Panc1 (cell line): ENCODE measurements at places on chromosomes 4 and X. TPM values are rescaled to one million over a fixed set of nuclear protein-coding genes. Genes with fewer than 3 reads are reported as not detected.

The VCX3B gene
- total RNA-seq = not detected

The CHRDL1 gene
- 0.08 TPM for total RNA-seq

The ZDHHC15 gene
- 0.05 TPM for total RNA-seq

The NUDT10 gene
- total RNA-seq = not detected

The EGFL6 gene
- total RNA-seq = not detected

The IL2RG gene
- 0.28 TPM for total RNA-seq

The MAGEC3 gene
- total RNA-seq = not detected

The TCP11X2 gene
- total RNA-seq = not detected

The SLC38A5 gene
- total RNA-seq = 1.1 TPM

DNA sequence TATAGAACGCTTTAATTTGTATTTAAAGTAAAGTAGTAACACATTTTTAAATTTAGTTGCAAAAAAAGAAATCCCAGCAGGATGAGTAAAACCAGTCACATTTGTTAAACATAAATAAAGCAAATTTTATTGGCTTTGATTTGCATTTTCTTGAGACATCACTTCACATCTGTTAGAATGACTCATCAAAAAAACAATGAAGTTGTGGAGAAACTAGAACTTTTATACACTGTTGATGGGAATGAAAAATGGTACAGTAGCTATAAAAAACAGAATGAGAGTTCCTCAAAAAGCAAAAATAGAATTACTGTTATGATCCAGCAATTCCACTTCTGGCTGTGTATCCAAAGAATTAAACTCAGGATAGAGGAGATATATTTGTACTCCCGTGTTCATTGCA, 454.0 kb upstream of the KLHL4 start:
- no peak for DNase-seq

GRCh38 chr4:10441512-10441911, 15.7 kb downstream of the ZNF518B start:
- DNase-seq = no peak

DNA sequence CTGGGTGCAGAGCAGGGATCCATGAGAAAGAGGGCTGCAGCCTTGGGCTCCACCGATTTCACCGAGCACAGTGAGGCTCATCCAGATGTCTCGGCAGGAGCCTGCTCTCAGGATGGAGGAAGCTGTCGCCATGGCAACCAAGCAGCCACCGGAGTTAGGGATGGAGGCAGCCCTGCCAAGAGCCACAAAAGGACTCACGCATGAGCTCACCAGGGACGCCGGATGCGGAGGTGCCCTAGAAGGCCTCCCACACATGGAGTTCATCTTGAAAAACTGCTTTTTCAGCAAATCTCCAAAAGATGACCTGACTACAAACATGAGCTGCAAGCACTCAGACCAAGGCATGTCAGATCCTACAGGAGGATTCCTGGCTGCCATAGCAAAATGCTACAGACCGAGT, 90.7 kb downstream of the WFS1 start:
- no peak for DNase-seq

DNA sequence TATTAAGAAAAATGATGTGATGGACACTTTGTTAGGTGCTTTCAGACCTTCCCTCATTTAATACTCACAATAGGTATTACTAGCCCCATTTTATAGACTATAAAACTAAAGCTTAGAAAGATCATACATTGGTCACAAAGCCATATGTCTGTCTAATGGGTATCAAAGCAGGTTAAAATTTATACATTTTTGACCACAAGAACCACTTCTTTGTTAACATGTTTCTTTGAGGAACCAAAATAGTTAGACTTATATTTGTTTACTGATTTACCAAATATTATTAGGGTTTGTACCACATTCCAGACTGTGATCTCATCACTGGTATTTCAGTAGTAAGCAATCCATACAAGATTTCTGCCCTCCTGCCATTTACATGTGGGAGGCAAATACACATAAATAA, 363.3 kb downstream of the NAF1 start:
- DNase-seq = no peak

GRCh38 chrX:47482065-47482511, 934 bp downstream of the ZNF41 start:
- DNase-seq = no peak

DNA sequence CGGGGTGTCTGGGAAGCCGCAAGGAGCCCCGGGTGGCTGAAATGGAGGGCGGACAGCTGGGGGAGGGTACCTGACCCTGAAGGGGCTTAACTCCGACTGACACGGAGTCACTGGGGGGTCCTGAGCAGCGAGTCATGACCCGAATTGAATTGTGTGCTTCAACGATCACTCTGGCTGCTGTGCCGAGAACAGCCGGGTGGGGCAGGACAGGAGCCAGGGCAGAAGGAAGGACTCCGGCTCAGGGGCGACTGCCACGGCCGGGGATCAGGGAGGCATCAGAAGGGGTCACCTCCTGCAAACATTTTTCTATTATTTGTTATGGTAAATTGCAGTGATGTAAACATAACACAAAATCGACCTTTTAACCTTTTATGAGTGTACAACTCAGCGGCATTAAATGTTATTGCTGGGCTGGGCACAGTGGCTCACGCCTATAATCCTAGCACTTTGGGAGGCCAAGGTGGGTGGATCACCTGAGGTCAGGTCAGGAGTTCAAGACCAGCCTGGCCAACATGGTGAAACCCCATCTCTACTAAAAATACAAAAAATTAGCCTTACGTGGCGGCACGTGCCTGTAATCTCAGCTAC, 21.6 kb downstream of the ZFYVE28 start:
- DNase-seq = no peak

GRCh38 chr4:28792917-28793597, 1927.1 kb upstream of the PCDH7 start:
- DNase-seq = no peak

GRCh38 chrX:36957425-36958328, 50.5 kb upstream of the FAM47C start:
- no peak for DNase-seq

- no peak for DNase-seq
Measured at GRCh38 chr4:143700046-143700415, 444 bp downstream of the FREM3 start.

DNA sequence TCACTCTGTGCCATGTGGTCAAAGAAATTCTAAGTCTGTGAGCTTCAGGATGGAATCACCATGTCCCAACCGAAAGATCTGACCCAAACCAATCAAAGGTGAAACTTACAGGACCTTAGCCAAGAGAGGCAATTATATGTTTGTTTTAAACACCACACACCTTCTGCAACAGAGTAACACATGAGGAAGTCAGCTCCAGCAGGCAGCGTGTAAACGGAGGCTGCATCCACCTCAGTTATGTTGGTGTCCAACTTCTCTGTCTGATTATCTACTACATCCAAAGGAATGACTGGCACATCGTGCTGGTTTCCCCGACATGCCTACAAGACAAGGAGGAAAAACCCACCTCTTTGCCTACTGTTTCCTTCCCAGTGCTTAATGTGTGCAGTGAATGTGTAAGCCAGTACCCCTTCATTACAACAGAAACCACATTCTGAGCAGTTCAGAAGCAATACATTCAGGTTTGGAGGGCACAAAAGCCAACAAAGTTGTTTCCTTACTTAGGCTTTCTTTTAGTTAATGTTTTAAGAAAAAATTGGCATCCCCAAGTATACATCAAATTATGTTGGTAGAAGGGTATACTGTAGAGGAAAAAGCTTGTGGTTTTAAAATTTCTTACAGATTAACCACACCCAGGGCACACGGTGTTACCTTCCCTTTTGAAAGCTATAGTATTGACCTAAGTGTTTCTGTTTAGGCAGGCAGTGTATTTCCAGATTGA, 12.4 kb downstream of the CASP6 start:
- DNase-seq = no peak

DNA sequence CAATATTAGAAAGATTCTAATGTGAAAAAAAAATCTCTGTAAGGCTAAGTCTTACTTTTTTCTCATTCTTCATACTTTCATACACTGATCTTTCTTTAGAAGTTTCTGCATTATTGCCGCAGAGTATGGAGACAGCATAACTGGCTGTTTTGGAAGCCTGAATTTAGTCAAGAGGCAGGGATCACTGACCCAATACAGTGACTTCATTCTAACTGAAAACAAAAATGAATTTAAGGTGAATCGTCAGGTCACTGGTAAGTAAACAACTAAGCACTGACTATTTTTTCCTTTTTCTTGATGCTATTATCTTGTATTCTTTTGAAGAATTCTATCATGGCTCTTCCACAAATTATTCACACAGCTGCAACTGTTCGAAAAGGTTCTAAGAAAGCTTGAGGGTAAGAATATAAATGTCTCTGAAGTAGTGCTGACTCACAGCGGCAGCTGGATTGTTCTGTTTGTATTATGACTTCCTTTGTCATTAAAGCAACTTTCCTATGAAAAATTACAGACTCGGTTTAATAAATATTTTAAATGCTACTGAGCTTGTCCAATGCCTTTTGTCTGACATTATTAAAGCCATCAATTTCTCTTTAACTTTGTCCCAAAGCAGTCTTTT, 609.3 kb downstream of the FSTL5 start:
- peak; percentile 35 for DNase-seq

GRCh38 chrX:134908356-134908755, 82.4 kb upstream of the SMIM10 start:
- DNase-seq = no peak

DNA sequence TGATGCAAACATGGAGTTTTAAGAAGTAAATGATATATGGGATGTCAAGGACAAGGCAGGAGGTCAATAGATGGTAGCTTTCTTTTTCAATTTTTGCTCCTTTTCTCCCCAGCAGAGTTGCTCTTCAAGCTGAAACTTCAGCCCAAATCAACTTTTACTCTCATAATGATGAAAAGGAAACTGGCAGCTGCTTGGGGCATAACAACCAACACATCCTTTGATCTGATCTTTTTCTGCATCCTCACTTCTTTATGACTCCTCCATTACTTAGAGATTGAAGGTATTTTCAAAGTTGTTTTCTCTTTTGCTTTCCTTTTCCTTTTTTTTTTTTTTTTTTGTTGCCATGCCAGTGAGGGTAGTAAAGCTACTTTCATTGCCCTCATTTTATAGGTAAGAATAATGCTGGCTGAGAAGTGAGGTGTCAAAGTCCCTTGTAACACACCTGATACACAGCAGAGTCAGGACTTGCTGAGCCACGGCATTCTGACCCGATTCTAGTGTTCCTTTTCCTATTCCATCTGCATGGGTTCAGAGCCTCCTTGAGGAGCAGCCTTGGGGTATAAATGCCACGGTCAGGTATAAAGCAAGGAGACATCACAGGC, 26.9 kb downstream of the SLC2A9 start:
- no peak for DNase-seq

DNA sequence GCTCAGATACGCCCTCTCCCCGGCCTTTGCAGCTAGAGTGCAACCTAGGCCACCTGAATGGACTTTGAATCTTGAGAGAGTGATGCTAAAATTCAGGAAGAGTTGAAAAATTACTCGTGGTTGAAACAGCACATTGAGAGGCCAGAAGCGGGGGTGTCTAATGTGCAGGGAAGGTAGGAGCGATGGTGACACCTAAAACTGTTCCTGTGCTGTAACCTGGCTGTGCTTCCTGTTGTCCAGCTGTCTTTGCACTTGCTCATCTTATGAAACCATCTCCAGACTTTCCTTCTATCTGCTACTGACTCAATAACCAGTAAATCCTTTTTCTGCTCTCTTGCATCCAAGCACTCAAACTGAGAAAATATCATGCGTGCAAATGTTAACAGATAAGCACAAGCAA, 106.4 kb upstream of the RPS6KA3 start:
- DNase-seq = no peak

DNA sequence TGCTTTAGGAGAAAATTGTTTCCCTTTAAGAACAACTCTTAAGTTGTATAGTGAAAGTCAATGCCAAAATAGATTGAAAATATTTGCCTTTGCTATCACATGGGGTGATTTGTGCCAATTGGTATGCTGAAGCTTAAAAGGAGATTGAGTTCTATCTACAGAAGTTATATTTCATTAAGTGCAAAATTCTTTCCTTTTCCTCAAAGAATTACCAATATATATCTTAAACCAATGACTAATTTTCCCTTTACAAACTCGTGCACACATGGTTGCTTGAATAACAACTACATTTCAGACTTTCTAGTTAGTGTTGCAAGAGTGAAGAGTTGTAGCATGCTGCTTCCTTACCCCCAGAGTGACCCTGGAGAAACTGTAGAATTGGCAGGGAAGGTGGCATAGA, 990.0 kb upstream of the PABPC4L start:
- DNase-seq = no peak

- no peak for DNase-seq
Measured at GRCh38 chrX:63764946-63765345, 20.1 kb downstream of the ARHGEF9 start.

GRCh38 chr4:8728536-8729407, 136.2 kb downstream of the CPZ start:
- DNase-seq = no peak

- no peak for DNase-seq
Measured at GRCh38 chr4:82005158-82005557, 368.6 kb downstream of the HNRNPD start.

GRCh38 chr4:184053434-184053833, 148.3 kb downstream of the STOX2 start:
- DNase-seq = no peak

GRCh38 chrX:119062750-119063374, 9.9 kb upstream of the CT47C1 start:
- DNase-seq = no peak
